Neural crest cell (in vitro differentiated cells): ENCODE measurements at places on chromosomes 5 and 9. TPM values are rescaled to one million over a fixed set of nuclear protein-coding genes. Genes with fewer than 3 reads are reported as not detected.

Gene PCDHGA2
- total RNA-seq, result 0.32 and 0.54 TPM in 2 replicates

Gene KIF4B
- total RNA-seq, result not detected in 2 replicates

Gene FCN2
- not detected in 2 replicates for total RNA-seq

GRCh38 chr5:143011585-143011984, 241.4 kb downstream of the ARHGAP26 start:
- no peak for DNase-seq

Gene RIGI
- total RNA-seq, result 6.4 and 6.6 TPM in 2 replicates

Gene CLIC3
- total RNA-seq, result not detected in 2 replicates

- no peak for DNase-seq
Measured at GRCh38 chr5:43301653-43302091, 11.5 kb downstream of the HMGCS1 start.

- no peak for DNase-seq
Measured at GRCh38 chr5:88188458-88189132, 80.0 kb downstream of the TMEM161B start.

DNA sequence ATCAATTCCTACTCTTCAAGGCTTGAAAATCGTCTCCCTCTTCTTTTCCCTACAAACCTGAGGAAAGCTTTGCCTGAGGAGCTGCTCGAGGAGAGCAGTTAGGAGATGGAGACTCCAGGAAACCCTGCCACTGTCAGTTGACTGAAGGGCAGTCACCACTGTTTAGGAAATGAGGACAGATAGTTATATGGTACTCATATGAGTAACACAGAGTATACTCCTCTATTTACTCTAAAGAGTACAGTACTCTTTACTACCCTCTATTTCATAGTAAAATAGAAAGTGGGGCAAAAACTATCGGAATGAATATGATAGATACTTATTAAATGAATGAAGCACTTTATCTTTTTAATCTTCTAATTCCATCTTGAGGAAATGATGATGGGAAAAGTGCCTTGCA, 115.8 kb downstream of the MAPKAP1 start:
- DNase-seq, result no peak

DNA sequence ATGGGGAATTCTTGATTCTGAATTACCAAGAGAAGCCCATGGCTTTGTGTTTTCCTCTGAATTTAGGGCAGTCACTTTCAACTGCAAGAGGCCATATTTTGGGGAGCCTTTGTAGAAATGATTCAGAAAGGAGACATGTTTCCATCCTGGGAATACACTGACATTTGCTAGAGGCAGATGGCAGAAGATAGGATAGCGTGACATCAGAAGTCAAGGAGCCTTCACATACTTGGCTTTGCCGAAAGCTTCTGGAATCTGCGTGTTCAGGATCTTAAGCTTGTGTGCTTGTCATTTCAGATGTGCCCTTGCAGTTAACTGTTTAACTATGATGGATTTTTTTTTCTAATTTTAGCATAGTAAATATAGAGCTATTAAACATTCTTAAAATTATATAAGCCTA, 296.2 kb downstream of the ARHGEF28 start:
- DNase-seq, result no peak

Gene F2RL2
- total RNA-seq, result not detected in 2 replicates

- DNase-seq, result no peak
Measured at GRCh38 chr9:74414325-74414724, 82.8 kb upstream of the RORB start.

GRCh38 chr5:37197340-37198050, 51.7 kb downstream of the CPLANE1 start:
- no peak for DNase-seq

DNA sequence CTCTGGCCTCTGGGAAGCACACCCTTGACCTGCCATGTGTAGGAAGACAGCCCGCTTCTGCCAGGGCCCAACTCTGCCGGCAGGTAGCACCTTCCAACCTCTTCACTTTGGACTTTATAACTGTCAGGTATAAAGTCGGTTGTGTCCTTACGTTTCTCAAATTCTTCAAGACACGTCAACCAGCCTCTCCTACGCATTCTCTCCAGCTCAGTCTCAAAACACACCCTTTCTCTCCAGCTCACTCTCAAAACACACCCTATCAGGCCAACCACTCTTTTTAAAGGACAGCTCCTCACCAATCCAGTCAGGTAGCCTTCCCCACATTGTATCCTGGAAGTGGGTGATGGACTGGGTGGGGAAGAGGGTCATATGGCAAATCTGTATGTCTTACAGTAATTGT, 13.5 kb downstream of the FXN start:
- DNase-seq, result no peak

GRCh38 chr5:81972492-81972783, 615 bp downstream of the ATG10 start:
- DNase-seq, result no peak

- no peak for DNase-seq
Measured at GRCh38 chr9:15249981-15250380, 57.0 kb downstream of the TTC39B start.

DNA sequence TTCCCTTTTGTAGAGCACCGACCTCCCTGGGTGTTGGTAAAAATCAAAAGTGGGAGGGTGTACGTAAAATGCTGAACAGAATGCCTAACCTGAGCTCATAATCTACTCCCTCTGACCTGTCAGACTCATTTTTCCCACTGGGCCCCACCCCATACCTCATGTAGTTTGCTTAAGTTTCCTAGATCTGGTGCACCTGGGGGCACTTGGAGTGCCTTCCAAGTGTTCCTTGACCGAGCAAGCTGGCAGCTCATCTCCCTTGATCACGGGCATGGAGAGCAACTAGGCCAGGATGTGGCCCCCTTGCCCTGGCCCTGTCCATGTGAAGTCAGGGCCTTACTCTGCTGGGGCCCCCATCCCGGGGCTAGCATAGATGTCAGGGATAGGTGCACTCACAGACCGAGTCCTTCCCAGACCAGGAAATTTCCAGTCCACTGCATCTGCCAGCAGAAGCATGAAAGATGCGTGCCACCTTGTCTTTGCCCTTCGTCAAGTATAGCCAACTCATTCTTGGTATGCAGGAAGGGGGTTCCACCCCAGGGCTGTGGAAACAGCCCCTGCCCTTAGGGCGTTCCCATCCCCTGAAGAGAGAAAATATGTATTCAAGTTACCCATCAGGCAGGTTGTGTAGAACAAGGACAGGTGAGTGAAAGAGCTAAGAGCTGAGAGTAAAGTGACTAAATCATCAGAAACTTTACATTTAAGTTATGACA, 41.9 kb downstream of the SLC22A5 start:
- no peak for DNase-seq

Gene RAD50
- total RNA-seq, result 35.2 and 37.1 TPM in 2 replicates

- no peak for DNase-seq
Measured at GRCh38 chr9:15205632-15206420, 101.2 kb downstream of the TTC39B start.

- no peak for DNase-seq
Measured at GRCh38 chr5:42854795-42855194, 43.1 kb upstream of the SELENOP start.

DNA sequence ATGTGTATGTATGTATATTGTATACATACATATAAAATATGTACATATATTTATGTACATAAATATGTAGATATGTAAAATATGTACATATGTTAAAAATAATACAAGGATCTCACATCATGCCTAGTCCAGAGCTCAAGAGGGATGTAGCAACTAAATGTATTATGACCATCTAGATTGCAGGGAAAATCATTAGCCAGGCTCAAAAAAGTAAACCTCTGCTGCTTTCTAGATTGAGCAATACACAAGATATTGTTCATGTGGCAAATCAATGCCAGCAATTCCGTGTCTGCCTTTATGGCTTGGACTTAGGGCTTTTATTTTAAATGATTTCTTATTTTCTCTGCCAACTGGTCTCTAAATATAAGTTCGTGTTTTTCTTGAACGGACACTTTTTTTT, 65.2 kb downstream of the RAI14 start:
- DNase-seq, result no peak

DNA sequence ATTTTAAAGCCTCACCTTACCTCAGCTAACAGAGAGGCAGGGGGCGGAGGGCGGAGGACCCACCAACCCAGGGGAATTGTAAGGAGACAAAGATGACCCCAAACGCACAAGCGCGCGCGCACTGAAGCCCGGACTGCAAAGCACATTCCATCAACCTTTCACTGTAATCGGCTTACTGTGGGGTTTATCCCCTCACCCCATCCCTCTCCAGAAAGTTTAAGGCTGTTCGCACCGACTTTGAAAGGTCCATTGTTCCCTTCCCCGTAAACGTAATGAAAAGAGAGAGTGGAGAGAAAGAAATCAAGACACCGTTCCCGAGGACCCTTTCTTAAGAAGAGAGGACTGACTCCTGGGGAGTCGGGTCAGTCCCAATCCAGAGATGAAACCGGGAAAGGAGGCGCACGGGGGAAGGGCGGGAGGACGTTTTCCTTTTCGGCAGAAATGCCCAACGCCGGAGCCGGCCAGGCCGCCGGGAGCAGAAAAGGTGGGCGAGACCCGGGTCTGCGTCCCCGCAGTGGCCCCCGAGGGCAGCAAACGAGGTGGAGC, 464 bp downstream of the CEMIP2 start:
- peak; percentile 22 for DNase-seq

- no peak for DNase-seq
Measured at GRCh38 chr5:179895861-179896260, 11.8 kb downstream of the TBC1D9B start.

Gene PHF24
- total RNA-seq, result 0.63 and 1.2 TPM in 2 replicates

DNA sequence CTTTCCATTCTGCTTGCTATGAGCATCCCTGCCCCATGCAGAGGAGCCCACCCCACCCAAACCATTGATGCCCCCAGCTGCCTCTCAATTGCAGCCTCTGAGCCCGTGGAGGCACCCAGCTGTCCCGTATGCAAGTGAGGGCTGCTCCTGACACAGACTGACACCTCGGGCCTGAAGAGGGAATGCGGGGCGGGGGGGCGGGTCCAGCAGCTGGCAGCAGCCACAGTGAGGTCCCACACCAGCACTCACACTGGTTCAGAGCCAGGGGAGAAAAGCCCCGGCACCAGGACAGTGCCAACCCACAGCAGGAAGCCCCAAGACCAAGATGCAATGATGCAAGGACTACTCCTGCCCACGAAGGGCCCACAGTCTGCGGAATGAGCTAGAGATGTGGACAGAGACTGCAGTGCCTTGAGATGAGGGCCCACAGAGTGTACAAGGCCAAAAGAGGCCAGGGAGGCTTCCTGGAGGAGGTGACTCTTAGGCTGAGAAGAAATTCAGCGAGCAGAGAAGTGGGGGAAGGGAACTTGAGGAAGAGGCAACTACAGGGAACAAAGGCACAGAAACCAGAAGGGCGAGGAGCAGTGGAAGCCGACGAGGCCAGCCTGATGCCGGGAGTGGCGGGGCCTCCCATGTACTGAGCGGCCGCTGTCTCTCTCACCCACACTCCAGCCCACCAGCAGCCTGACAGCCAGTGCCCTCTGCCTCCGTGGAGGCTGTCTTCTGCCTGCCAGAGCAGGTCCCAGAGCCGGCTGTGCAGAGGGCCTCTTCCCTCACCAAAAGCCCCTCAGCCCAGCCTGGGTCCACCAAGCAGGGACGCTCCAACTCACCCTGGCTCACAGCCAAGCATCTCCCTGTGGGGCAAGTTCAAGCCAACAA, 9.2 kb downstream of the EEIG1 start:
- no peak for DNase-seq

GRCh38 chr9:26148128-26148527, 469.9 kb upstream of the TUSC1 start:
- DNase-seq, result no peak

Gene ADAMTS13
- total RNA-seq, result 5.8 and 6.0 TPM in 2 replicates

Gene NSMF
- total RNA-seq, result 64.4 and 65.3 TPM in 2 replicates

DNA sequence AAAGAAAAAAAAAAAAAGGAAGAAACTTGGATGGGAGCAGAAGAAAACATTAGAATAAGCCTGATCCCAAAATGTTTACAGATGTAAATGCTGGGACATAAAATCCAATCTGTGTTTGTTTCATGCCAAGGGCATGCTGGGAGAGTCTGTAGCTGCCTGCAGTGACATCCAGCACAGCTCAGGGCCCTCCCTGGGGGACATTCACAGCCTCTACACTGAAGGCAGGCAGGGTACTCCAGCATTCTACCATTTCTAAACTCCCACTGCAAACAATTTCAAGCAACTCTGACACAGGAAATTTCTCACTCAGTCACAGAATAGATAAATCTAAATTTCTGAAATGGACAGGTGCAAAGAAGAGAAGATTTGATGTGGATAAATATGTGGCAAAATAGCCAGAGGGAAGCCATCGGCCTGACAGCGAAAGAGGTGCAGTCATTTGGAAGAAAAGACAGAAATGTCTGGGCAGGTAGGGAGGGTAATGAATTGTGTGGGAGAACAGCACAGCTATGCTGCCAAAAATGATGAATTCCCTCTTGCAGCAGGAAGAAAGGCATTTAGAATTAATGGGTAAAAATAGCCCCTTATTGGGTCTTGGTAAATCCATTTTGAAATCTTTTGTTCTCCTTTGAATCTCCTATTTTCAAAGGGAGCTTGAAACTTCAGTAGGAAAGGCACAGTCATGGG, 199.4 kb downstream of the MED10 start:
- DNase-seq, result no peak

Gene LRRC8A
- 48.5 and 49.7 TPM in 2 replicates for total RNA-seq

DNA sequence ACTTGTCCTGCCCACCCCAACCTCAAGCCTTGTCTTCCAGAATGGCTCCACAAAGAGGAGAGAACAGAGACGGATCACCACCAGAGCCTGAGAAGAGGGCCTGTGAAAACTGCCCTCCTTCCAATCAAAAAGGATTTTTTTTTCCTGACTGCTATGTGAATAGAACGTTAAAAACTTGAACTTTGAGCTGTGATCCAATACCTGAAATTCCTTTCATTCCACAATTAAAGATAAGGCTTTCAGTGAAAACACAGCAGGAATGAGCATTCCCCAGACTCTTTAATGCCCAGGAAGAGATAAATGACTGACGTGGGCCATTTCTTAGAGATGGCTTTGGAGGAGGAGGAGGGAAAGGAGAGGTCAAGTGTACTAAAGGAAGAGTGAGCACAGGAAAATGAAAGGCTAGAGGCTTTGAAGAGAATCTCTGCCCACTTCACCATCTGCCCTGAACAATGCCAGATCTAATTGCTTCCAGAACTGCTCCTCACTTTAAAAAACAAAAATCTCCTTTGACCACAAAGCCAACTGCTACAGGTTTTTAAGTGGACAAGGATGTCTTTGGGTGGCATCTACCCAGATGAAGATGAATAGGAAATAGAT, 177.9 kb upstream of the MAP3K1 start:
- no peak for DNase-seq

GRCh38 chr5:58286741-58287140, 173.1 kb downstream of the PLK2 start:
- DNase-seq, result no peak

Gene DMRT3
- total RNA-seq, result not detected in 2 replicates

GRCh38 chr5:160852049-160852448, at the start of gene ATP10B:
Gene ATP10B, minus strand, starts transcription at chr5:160852211. Its CDS starts 164,137 bp downstream, at chr5:160688074.
- DNase-seq, result no peak
